ENCODE measurements at places on chromosomes 1 and 21.
A peak's percentile ranks its signal among the peaks of the same experiment; 100 is the strongest.

GRCh38 chr1:76697361-76697760 lies 169.9 kb upstream of the ST6GALNAC5 start:
- DNase-seq, result no peak

DNA sequence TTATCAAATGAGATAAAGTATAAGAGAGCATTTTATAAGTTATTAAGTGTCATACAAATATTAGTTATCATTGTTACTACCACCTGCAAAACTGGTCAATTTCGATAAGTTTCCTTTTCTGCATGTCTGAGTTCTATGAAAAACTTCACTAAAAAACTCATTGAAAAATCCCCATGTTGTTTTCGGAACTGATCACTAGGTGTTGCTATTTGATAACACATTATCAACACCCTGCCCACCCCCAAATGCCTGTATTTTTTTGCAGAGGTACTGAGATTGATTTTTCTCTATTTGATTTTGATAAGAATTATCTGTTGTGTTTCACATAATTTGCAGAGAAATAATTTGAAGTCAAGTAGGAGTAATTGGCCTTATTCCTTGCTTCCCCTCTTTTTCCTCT lies 22.1 kb upstream of the DISP1 start:
- DNase-seq, result no peak

DNA sequence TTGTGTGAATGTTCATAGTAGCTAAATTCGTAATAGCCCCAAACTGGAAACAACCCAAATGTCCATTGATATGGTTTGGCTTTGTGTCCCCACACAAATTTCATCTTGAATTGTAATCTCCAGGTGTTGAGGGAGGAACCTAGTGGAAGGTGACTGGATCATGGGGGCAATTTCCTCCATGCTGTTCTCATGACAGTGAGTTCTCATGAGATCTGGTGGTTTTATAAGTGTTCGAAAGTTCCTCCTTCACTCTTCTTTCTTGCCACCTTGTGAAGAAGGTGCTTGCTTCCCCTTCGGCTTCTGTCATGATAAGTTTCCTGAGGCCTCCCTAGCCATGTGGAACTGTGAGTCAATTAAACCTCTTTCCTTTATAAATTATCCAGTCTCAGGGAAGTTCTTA lies 11.3 kb downstream of the UBE2G2 start:
- no peak for DNase-seq

DNA sequence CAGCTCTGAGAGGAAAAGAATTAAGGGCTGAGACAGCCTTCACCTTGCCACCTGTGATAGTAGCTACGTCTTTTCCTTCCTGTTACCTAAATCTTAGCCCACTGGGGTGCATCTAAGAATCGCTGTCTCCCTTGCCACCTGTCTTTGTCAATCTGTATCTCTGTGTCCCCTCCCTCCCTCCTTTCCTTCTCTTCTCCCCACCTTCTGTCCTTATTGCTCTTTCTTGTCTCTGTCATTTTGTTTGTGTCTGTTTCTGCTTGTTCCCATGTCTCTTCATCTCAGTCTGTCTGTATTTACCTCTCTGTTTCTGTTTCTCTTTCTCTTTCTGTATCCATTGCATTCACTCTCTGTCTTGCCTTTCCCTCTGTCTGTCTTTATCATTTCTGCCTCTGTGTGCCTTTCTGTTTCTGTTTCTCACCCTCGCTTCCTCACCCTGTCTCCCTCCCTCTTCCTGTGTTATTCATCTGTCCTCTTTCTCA lies 30.2 kb downstream of the SLC22A15 start:
- DNase-seq, result no peak

DNA sequence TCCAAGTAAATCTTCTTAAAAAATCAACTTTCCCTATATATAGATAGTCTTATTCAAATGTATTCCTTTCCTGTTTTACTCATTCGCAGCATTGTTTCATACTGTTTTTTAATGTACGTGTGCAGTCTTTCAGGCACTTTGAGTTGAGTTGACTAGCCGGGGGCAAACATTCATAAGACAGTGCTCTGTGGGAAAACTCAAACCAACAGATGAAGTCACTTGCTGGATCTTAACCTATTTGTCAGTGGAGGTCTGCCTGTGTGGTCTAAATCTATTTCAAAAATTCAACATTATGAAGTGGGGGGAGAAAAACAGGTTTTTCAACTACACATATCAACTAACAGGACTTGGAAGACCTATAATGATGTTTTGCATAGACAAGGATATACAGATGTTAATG lies 6.2 kb downstream of the HSD11B1 start:
- no peak for DNase-seq

DNA sequence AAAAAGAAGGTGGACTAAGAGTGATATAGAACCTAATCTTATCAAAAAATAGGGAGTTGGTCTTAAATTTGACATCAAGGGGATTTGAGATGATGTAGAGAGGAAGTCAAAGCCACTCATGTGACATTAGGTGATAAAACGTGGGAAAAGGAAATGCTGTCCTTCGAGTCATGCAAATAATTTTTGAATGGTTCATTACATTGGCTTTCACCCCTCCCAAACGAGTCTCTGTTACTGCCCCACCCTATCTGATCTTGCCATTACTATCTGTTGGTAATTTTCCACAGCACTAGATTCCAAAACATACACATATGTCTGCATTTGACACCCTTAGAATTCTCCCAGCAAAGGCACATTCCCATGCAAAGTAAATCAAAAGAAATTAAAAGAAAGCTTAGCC lies 531.1 kb upstream of the ADAMTS5 start:
- no peak for DNase-seq

- no peak for DNase-seq
These were observed 37.0 kb downstream of the VTCN1 start for GRCh38 chr1:117173691-117174090.

DNA sequence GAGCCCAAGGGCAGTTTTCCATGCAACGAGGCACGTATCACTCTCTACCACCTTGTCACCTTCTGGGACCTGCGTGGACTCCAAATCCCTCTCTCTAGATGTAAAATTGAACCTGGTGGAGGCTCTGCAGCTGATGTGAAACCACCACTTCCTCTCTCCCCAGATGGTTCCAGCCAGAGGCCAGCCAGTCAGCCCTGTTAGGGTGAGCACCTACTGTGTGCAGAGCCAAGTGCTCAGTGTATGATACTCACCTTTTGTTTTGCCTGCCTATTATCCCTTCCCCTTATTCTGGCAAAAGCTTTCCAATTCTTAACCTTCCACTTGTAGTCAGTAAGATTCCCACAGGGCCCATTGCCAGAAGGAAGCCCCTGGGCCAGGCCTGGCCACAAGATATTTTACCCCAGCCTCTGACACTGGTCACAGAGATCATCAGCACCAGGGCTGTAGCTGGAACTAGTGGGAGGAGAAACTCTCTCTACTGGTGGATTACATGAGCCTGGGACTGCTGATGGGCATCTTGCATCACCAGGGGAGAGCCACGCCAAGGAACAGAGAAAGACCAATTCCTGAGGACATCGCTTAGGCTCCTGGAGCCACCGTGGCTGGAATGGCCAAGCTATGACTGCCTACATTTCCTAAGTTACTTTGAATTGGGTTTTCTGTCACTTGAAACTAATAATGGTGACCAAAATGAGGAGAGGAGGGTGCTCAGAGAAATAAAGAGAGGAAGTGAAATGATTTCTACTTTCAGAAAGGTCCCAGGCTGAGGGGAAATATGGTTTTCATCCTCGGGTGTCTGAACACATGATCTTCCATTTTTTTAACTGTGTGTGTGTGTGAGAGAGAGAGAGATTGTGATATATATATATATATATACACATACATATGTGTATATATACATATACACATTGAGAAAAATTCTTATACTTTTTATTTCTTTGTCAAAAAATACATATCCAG lies 26.6 kb upstream of the RD3 start:
- DNase-seq, result no peak

DNA sequence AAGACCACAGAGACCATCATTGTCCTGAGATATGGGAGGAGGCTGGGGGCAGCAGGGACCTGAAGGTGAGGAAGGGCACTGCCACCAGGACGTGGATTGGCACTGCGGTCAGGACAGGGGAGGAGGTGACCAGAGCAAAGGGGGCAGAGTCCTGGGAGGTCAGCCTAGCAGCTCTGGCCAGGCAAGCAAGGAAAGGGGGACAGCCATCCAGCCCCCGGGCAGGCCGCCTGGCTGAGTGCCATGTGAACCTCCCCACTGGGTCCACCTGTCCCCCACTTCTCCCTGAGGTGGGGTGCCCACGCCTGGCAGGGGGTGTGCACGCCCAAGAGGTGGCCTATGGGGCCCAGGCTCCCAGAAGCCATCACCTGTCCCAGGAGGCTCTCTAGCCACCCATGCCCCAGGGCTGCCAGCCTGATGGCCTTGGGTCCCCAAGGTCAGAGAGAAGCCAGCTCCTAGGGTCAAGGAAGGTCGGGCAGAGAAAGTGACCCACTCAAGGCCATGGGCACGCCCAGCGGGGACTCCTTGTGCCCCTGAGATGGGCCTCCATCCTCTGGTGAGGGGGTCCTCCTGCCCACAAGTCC lies 17.6 kb upstream of the PTTG1IP start:
- no peak for DNase-seq

- DNase-seq, result no peak
These were observed 13.6 kb upstream of the CEP85 start for GRCh38 chr1:26220199-26220912.

DNA sequence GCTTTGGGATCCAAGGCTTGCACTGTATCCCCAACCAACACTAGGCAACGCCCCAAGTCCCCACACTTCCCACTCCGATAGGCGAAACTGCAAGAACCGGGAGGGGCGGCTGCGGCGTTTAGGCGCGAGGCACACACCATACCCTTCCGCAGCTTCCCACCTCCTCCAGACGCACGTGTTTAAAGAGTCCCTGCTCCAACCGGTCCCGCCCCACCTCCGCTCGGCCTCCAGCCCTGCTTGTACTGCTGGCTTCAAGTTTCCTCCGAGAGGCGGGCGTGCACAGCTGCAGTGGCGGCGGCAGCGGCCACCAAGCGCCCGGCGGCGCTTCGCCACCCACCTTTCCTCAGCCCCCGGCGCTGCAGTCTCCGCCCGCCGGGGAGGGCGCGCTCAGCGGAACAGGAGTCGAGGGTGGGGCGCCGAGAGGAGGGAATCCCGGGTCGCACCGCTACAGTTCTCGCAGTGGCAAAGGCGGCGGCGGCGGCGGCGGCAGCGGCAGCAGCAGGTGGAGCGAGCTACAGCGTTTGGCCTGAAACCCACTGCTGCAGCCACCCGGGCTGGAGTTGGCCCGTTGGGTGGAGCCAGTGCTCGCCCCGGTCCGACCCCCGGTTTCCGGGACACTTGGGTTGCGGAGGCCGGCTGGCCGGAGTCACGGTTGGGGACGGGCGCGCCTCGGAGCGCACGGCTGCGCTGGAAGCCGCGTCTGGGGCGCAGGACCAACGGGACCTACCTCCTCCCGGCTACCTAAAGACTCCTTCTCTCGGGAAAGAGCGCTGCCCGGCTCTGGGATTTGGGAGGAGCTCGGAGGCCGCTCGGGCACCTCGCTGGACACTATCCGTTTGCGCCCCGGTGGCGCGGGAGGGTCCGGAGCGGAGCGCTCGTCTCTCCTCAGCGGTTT lies at the start of gene CNIH3:
Gene CNIH3 (plus strand): TSS at position 457 of the 895 bp plus-strand sequence. CDS start 858 bp downstream, outside the sequence.
- DNase-seq, result no peak

DNA sequence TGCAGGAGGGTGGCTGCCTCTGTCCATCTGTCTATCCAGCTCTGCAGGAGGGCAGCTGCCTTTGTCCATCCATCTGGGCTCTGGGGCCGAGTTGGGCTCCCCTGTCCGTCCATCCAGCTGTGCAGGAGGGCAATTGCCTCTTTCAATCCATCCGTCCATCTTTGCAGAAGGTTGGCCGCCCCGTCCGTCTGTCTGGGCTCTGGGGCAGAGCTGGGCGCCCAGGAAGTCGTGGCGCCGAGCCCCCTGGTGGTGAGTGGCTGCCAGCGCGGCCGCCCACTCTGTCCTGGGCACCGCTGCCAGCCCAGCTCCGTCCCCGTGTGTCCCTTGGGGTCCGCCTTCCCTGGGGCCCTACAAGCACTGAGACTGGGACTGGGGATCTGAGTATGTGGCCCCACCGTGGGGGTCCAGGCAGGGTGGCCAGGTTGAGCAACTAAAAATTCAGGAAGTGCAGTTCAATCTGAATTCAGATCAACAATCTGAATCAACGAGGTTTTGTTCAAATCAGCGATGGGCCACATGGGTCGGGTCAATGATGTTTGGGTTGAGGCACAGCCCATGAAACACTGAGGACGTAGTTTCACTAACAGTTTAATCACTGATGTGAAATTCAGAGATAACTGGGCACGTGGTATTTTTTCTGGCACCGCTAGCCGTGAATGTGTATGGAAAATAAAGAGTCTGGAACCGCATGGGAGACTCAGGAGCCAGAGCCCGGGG lies 99.1 kb upstream of the ACTRT2 start:
- DNase-seq, result peak; percentile 4

- DNase-seq, result no peak
These were observed 12.8 kb upstream of the PRDM2 start for GRCh38 chr1:13687151-13687715.

DNA sequence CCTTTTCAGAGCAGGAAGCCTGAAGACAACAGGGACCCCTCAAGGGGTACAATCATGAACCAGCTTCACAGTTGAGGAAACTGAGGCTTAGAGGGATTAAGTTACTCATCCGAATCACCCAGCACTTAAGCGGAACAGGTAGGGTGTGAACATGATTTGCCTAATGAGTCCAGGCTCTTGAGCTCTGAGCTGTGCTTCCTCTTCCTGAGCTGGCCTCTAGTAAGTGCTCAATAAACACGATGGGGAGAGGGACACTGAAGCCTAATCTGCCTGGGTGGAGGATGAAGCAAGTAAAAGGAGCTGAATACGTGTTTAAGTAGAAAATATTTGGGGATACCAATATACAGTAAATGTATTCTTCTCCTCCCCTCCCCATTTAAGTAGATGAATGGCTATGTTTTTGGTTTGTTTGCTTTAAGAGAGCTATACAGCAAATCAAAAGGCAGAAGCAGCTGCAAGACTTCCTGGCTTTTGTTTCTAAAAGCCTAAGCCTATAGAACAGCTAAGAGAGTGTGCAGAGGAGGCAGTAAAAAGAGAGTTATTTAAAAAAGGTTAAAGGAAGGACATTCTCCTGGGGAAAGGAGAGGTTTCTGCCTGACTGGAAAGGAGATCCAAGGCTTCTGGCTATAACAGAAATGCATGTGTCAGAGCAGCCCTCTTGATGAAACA lies 20.5 kb downstream of the STPG1 start:
- DNase-seq, result no peak

DNA sequence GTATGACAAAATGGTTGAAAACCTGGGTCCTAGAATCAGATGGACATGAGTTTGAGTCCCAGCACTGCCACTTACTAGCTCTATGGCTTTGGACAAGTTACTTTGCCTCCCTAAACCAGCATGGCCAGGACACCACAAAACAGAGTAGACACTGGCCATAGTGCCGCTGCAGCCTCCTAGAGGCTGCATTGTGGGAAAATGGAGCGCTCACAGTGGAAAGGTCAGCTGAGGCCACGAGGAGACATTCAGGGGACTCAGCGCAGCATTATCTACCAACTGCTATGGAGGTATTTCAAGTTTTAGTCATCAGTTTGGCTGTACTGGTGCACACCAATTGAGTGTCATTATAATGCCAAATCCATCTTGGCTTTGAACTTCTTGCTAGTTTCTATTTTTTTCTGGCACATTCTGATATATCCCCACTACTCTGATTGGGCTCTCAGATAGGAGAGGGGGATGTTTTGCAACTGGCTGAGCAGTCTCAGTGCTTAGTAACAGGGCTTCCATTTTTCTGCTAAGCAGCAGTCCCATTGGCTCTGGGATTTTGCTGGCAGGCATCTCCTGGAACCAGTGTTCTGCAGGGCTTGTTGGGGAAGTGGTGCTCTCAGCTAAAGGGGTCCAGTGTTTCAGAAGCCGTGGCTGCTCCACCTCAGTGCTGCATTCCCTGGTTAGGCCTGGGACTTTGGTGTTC lies 16.2 kb downstream of the NT5C1A start:
- DNase-seq, result no peak

Data from stimulated activated CD8-positive, alpha-beta memory T cell treated with anti-CD3 and anti-CD28 coated beads, Interleukin-12 subunit alpha, Interleukin-12 subunit beta, amount 100 ng/mL, for 1 hour (primary cell).